CD4-positive, CD25-positive, alpha-beta regulatory T cell (primary cell): ENCODE measurements at places on chromosomes 7 and 10.

DNA sequence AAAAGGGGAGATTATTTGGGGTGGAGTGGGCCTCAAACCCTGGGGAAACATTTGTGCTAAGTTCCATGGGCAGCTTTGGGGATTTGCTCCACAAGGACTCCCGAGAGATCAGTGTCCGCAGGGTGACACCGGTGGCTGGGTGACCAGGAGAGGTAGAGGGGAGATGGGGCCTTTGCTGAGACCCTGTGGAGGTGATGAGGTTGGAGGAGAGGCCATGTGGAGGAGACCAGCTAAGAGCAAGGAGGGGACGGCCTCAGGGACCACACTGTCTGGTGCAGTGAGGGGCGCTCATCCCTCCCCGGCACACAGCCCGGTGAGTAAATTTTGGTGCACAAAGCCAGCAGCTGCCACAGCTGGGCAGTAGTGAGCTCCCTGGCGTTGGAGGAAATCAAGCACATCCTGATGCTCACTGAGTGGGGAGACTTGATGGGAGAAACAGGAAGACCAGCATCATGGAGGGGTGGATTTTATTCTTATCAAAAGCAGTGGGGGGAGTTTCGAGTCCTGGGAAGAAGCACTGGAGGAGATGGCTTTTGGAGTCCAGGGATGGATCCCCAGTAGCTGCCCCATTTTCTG, 20.2 kb upstream of the ELFN1 start:
- DNase-seq, result no peak

DNA sequence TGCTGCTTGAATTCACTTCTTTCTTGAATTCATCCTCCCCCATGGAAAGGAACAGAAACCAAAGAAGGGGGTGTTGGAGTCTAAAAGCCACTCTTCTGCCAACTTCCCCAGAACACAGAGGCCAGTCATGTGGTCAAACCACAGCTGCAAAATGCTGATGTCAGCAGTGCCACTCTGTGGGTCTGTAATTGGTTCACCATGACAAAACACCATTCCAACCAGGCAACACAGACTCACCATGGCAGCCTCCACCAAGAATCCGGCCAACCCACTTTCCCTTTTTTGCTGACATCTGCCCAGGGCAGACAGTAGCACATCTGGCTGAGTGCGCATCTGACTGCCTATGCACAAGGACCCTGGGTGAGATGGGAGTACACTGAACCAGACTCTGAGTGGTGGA, 16.8 kb downstream of the OSBPL3 start:
- DNase-seq, result no peak

DNA sequence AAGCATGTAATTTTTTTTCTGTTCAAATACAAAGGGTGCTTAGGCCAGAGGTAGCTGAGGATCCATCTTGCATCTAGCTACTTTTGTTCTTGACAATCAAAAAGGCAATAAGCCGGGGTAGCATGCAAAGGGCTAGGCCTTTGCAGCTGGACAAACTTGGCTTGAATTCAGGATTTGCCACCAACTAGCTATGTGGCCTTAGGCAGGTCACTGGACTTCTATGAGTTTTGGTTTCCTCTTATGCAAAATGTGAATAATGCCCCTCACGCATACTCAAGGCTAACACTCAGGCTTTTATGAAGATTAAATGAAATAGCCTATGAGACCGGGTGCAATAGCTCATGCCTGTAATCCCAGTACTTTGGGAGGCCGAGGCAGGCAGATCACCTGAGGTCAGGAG, 19.3 kb downstream of the GFRA1 start:
- DNase-seq, result no peak

DNA sequence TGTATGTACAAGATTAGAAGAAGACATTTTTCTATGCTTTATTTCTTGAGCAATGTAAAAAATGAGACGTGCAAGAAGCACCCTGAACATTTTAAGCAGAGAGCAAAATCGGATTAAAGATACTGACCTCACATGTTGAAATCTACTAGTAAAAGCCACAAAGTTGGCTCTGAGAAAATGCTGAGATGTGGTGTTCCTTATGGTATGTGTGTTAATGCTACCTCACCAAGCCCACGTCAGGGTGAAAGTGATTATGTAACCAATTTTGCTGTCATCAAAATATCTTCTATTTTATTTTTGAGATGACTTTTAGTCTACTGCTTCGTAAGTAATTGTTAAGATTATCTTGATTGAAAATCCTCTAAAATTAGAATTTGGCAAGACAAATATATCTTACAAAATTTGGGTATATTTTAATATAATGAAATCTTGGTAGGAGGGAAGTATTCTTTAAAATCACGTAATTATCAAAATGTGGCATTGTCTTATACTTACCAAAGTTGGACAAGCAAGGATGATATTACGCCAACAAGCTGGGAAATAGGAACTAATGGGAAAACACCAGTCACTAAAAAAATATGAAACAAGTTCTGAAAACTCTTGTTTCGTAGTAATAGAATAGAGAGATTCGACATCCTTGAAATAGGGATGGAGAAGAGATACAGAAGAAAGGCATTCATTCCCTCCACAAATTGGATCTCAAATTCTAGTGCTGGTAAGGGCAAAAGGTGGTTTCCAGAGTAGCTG, 5.8 kb downstream of the ADO start:
- no peak for DNase-seq

- DNase-seq, result no peak
Measured at GRCh38 chr7:40694026-40694809, 559.4 kb downstream of the SUGCT start.

DNA sequence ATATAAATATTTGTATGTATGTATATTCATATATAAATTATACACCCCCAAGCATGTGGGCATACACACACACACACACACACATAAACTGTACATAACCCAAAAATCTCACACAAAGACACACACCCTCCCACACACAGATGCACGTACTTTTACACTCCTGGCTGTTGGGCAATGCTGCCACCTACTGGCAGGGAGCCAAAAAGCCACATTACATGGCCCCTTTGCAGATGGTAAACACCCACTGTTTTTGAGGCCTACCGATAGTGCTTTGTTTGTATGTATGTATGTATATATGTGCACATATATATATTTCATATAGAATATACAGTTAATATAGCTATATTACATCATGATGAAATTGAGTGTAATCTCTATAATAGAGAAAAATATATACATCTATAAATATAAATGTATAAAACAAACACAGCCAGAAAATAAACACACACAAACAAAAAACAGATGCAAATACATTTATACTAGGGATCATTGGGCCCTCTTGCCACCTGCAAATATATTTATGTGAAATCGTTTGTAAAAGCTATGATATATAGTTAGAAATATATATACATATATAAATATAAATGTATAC, 120.1 kb upstream of the ACBD5 start:
- peak; percentile 88 for DNase-seq

- DNase-seq, result no peak
Measured at GRCh38 chr7:112882511-112882910, 92.3 kb upstream of the TMEM168 start.

DNA sequence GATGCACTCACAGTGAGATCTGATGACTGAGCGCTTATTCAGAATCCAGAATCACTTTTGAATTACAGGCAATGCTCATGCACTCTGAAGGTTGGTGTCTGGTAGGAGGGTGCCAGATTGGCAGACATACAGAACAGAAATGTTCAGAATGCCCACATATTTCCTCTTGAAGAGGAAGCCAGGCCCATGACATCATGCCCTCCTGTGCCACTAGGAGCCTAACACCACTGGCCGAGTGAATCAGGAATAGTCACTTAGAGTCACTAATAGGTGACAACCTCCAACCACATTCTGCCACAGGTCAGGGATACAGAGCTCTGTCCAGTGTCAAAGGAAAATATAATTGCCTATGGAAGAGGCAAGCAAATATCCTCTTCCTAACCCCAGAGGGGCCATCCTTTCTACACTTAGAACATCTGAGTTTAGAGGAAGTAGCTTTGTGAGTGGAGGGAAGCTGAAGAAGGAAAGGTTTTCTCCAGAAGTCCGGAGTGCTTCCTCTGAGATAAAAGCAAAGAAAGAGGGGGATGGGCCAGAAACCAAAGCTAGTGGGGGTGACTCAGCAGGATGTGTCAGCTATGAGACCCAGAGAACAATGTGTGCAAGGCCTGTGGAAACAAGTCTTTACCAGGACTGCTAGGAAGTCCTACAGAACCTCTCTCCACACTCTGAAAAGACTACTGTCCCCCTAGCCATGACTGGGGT, 838.8 kb downstream of the GRID1 start:
- no peak for DNase-seq

DNA sequence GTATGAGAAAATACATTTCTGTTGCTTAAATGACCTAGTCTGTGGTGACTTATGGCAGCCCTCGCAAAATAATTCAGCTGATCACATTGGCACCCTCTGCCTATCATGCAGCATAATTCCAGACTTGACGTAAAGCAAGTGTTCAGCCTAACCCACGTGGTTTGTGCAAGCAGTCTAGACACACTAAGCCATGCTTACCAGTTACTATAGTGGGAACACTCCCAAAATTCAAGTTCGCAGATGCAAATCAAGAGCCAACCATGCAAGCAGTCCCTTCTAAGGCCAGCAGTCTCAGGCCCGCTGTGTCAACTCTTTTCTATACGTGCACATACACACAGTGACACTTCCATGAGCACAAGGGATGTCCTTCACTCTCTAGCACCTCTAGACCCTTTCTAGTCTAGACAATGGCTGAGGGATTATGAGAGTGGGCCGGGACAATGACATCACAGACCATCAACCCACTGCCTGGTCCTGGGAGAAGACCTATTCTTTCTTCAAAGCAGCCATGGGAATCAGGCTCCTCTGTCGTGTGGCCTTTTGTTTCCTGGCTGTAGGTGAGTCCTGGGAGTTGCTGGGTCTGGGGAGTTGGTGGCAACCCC, 29.0 kb upstream of the PRSS1 start:
- no peak for DNase-seq

GRCh38 chr10:51001587-51001986, 72.7 kb upstream of the PRKG1 start:
- DNase-seq, result peak; percentile 7

DNA sequence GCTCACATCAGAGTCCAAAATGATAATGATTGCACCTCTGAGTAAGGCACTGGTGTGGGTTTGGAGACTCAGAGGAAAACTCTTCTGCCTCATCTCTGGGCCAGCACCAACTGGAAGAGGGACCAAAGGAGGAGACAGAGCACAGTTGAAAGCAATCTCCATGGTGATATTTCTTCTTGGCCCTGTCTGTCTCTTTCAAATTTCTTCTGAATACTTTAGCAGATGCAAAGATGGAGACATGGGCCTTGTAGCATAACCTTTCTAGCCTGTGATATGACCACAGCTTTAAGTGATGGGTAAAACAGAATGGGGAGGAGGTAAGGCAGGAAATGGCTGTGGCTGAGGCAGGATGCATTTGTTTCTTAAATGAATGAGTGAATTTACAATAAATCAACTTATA, 12.2 kb upstream of the GIMAP7 start:
- DNase-seq, result no peak

GRCh38 chr7:44470135-44470479, 20.4 kb downstream of the NUDCD3 start:
- no peak for DNase-seq

GRCh38 chr10:62869958-62870357, 53.8 kb upstream of the EGR2 start:
- DNase-seq, result no peak

DNA sequence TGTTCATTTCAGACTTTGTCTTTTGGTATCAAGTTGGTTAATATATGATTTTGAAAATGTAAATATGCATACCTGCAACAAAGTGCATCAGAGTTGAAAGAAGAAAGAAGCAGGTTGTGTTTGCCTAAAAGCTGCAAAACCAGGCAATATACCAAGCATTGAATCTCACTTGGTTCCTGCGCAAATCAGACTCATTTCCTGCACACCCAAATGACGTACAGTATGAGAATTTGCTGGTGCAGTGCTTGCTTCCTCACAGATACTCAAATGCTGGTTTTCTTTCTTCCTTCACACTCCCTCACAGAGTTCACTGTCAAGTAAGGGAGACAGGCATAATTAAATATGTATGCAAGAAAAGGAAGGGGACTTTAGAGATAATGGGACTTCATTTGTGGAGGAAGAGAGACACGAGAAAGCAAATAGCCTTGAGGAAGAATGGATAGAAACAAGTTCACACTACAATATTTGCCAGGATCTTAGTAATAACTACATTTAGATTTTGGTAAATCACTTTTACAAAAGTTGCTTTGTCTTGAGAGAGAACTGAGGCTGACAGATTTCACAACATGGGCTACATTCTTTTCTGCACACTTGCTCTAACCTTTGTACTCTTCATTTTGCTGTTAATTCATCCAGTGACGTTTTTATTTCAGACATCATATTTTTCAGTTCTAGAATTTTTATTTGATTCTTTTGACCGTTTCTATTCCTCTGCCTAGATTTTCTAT, 56.9 kb upstream of the AOAH start:
- DNase-seq, result no peak

DNA sequence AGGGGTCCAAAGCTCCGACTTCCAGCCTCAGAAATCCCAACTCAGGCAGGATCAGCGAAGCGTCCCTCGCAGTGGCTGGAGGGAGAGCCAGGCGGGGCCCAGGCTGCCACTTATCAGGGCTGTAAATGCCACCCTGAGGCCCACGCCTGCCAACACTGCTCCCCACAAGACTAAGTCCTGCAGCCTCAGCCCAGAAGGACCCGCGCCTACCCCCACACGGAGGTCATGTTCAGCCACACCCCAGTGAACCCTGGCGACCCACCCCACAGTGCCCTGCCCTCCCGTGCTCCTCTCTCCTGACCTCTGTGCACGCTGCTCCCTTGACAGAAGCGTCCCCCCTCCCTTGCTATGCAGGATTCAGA, 3.2 kb downstream of the PSMG3 start:
- no peak for DNase-seq

DNA sequence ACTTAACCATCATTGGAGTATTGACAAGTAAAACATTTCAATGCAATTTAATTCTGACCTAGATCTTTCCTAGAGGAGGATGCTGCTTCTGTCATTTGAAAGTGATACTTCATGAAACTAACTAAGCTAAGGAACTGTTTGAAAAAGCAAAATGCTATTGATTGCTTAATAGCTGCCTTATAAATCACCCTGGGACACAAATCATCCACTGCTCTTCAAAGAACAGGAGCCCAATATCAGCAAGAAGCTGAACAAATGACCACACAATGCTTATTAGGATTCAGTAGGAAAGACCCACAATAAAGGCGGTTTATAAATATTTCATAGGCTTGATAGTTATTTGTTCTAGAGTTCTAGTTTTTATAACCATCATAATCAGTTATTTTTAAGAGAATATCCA, 216.3 kb downstream of the TEX36 start:
- DNase-seq, result no peak
